Left hindlimb (tissue), 1 donor: ENCODE measurements at places on chromosomes 12 and 14.
A peak's percentile ranks its signal among the peaks of the same experiment; 100 is the strongest.

- peak; percentile 99 for DNase-seq
These were observed at the start of gene EIF2B2 for GRCh38 chr14:75002392-75003249. EIF2B2 (plus strand) TSS chr14:75002921; CDS start chr14:75002991, 70 bp downstream.

GRCh38 chr12:71641390-71641789 lies 22.3 kb downstream of the ZFC3H1 start:
- DNase-seq = no peak

GRCh38 chr12:119176267-119177055 lies 2.3 kb upstream of the HSPB8 start:
- peak; percentile 85 for DNase-seq

DNA sequence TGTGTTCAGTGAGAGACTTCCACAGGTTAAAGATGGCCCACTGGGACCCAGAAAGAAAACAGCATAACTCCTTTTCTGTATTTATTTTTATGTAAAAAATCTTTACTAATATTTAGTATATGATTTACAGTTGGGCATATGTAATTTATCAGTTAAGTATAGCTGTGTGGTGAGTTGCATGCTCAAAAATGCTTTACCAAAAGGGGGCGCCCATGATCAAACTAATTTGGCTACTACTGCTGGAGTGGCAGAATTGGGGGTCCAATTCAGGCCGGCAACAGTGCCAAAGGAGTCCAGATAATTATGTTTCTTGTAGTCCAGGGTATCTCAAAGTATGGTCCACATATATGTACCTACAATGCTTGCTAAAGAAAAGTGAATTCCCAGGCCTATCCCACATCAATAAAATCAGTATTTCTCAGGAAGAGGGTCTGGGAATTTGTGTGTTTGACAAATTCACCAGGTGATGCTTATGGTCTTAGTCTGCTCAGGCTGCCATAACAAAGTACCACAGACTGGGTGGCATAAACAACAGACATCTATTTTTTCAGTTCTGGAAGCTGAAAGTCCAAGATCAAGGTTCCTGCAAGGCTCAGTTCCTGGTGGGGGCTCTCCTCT lies 152.0 kb downstream of the KTN1 start:
- DNase-seq = no peak

DNA sequence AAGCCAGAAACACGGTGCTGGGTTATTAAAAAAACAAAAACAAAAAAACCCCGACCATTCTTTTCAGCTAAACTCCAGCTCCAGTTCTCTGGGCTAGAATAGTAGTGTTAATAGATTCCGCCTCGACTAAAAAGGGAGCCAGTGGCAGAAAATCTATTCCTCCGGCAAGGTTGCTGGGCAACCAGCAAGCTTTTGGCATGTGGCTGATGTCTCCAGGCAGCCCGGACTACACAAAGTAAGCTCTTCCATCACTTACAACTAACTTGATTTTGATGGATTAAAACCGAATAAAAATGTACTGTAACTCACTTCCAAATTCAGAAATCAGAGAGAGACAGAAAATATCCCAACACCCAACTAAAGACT lies 126.4 kb upstream of the FOXN3 start:
- DNase-seq = peak; percentile 50

DNA sequence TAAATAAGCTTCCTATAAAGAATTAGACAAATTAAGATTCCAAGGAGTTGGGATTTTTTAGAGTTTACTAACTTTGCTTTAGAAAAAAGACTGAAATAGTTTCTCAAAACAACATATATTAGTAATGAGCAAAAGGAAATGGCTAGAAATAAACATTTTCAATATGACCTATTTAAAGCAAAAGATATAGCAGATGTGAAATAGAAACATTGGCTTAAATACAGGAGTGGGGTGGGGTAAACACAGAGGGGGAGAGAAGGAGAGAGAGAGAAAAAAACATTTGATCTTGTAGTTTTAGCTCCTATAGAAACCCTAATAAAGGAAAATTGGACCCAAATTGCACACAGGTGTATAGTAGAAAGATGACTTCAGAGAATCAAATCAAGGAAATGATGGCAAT lies 794.5 kb downstream of the MED13L start:
- no peak for DNase-seq

DNA sequence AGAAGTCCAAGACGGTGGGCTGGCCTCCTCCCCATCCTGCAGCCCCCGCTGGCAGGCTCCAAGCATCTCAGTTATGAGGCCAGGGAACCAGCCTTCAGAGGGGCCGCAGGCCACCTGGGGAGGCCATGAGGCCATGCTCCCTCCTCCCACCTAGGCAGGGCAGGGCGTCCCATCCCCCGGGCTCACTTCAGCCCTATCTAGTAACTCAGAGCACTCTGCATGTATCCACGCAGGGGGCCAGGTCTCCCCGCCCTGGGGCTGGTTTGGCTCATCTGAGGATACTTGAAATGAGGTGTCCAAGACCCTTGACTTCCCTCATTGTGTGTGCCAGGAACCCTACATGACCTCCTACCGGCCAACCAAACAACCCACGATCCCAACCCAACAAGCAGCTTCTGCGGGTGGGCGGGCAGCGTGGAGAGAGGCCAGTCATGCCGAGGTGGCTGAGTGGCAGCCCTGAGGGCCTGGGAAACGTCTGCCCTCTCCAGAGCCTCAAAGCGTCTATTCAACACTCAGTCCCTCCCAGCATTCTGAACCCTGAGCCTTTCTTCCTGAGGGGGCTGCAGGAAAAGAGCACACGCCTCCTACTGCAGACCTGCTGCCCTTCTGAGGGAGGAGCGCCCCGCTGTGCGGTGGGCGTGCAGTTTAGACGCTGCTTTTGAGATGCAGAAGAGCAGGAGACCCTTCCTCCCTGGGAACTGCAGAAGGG lies 16.8 kb downstream of the ISCA2 start:
- DNase-seq = no peak

DNA sequence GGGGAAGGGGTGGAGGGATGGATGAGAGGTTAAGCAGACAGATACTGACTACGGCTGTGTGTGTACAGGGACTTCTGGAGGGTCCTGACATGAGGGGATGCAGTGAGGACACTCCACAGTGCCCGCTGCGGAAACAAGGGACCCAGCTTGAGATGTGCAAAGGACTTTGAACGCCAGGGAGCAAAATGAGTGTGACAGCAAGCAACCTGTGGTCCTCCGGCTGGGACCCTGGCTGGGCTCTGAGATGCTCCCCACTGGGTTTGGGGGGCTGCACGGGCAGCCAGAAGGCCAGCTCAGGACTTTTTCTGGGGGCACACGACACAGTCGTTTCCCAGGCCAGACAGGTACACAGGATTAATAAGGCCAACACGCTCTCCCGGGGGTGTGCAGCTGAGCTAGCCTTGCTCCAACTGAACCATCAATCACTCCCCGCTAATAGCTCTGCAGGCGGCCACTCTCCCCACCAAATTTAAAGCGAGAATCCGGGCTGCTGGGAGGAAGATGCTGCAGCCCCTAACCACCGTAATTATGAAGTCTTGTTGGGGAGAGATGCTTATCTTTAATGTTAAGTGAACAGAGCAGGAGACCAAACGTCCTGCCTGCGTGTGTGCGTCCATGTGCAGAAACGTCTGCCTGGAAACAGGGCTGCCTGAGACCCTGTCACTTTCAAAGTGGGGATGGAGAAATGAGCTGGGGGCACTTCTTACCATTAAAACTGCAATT lies 51.6 kb upstream of the DLK1 start:
- no peak for DNase-seq

GRCh38 chr14:90692061-90692460 lies 124.2 kb downstream of the TTC7B start:
- DNase-seq = no peak

GRCh38 chr14:63656194-63656593 lies 14.5 kb upstream of the WDR89 start:
- no peak for DNase-seq

DNA sequence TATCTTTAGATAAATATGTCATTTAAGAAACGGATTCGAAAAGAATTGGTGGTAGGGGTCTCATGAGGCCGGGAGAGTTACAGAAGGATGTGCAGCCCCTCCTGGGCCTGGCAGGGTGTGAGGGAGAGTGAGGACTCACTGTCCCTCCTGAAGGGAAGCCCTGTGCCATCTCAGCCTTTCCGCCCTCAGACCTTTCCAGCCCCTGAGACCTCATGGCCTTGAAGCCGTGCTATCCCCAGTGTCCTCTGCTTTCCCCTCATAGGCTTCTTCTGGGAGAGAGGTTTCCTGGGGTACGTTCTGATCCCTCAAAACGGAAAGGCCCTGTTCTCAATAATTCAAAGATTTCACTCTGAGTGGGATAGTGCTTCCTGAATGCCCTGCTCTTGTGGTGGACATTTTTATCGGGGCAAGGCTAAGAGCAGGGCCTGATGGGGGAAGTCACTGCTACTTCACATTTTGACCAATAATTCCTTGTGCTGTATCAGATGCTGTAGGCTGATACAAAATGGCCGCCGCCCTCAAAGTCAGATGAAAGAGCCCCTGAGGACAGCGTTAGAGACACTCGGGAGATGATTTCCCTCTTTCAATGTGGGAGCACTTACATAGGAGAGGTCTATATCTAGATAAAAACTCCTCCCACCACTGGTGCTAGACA lies 1.3 kb downstream of the CD4 start:
- no peak for DNase-seq

DNA sequence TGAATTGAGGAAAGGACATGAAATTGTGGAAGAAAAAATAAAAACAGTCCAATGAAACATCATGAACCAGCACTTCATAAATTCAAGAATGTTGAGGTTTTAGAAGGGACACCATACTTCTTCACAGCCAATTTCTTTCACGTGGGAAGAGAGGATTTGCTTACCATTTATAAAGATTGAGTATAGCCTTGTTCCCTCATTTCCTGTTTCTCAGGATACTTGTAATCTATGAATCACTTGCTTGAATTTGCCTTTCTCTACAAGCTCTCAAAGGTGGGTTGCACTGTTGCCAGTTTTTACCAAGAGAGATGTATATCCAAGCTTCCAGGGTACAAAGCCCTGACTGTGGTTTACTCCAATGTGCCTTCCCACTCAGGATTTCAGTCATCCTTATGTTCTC lies 116.1 kb downstream of the DUSP6 start:
- DNase-seq = no peak

- DNase-seq = no peak
These were observed 17.7 kb upstream of the TMEM30B start for GRCh38 chr14:61298824-61299223.

DNA sequence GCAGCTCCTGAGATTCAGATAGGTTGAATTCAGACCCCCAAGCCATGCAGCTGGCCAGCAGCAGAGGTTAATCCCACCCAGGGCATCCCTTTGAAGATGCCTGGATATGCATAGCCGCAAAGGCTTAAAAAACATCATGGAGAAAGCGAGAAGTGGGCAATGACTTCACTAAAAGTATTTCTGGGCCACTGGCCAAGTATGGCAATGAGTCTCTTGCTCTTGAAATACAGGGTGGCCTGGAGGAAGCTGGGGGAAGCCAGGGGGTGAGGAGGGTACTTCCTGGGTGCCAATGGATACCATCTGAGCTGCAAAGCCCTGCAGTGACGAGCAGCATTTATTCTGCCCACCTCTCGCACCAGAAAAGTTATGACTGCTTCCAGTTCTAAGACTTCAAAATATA lies 539.3 kb upstream of the TBX3 start:
- DNase-seq = no peak

- DNase-seq = no peak
These were observed 10.9 kb downstream of the HRK start for GRCh38 chr12:116870306-116870705.

DNA sequence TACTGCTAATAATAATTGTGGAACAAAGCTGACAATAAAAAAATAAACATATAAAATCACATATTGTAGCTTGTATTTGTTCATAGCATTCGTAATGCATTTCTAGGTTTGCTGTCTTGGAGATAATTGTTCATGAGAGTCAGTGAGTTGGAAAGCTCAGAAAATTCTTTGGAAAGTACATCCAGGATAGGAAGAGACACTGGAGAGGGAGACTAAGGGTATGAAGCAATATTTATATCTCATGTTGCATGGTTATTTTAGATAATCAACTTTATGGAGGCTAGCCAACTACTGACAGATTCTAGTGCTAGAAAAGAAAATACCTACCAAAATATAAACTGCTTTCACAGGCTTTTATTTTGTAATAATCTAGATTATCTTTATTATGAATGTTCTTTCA lies 1095.2 kb downstream of the FSCB start:
- DNase-seq = no peak

DNA sequence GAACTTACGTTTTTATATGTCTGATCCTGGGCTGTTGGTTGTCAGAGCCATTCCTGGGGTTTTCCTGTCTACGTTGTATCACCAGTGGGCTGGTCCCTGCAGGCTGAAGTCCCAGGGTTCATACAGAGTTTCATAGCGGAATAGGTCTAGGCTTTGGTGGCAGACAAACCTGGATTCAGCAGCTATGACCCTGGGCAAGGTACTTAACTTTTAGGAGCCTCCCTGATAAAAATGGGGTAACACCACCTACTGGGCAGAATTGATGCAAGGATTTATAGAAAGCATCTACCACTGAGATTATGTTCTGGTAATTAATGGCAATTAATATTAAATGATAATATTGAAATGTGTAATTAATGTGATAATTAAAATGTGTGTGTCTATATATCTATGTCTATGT lies 141.2 kb downstream of the SYNE2 start:
- no peak for DNase-seq

- no peak for DNase-seq
These were observed 4.8 kb downstream of the SCNN1A start for GRCh38 chr12:6370576-6370935.

DNA sequence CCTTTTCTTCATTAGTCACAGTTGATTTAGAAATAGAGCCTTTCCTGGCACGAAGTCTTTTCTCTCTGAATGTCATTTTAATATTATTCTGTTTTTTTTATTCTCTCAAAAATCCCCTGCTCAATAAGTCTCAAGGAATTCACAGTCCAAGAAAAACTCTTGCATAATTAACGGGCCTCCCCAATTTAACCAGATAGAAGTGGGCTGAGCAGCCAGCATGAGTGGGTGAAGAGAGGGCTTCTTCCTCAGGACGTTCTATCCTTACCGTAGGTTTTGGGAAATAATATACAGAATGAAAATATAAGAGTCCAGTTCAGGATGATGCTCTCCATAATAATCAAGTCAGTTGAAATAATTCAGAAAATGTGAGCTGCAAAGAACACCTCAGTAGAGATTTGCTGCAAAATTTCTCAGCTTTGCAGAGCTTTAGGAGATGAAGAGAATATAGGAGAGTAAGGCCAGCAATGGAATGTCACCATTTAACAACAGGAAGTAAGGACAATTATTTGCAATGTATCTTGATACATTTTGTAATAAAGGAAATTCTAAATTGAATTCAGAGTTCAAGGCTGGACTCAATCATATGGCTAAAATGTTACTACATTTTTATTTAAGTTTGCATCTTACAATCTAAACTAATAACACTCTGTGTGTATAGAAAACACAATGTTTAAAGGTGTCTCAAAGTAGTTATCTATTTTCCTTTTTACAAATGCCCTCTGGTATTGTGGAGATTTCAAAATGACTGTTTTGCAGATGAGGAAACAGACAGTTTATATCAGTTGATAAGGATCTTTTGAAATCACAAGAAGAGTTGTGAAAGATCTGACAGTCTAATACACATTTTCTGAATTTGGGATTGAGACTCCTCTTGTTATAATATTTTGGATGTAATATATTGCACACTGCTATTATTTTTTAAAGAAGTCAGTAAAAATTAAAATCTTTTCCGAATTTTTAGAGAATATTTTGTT lies 1724.1 kb upstream of the SEL1L start:
- DNase-seq = no peak
